ENCODE measurements at places on chromosomes 2 and 18.

DNA sequence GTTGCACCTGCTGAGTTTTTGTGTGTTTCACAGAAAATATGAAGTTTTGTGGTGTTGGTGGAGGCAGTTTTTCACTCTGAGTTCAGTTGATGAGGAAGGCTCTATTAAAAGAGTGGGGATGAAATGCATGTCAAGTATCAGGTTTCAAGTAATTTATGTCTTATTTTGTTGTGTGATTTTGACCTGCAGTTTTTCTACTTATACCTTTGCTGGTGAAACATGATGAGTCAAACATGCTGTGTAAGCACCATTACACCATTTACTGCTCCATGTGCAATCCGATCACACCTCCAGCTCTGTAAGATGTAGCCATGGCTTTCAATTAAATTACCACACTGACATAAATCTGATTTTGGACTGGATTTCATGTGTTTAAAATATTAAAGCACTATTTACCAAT is 174.5 kb upstream of the ZEB2 start:
- no peak for DNase-seq

GRCh38 chr18:68604256-68604655 is 110.7 kb downstream of the TMX3 start:
- DNase-seq, result no peak

DNA sequence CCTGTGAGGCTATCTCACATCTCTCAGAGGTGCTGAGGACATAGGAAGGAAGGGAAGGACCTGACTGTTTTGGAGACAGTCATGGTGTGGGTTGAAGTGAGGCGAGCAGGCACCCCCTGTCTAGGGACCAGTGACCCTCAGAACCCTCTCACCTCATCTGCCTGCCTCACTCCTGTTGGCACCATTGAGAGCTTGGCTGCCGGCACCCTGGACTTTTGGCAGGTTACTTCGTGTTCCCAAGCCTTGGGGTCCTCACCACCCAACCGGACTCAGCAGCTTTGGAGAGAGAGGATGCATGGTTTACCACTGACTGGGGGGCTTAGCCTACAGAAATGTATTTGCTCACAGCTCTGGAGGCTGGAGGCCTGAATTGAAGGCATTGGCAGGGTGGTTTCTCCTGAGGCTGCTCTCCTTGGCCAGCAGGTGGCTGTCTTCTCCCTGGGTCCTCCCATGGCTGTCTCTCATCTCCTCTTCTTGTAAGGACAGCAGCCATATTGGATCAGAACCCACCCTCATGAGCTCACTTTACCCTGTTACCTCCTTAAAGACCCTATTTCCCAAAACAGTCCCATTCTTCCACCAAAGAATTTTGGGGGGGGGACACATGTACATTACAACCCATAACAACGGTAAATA is 142.0 kb downstream of the TSN start:
- peak; percentile 68 for DNase-seq

DNA sequence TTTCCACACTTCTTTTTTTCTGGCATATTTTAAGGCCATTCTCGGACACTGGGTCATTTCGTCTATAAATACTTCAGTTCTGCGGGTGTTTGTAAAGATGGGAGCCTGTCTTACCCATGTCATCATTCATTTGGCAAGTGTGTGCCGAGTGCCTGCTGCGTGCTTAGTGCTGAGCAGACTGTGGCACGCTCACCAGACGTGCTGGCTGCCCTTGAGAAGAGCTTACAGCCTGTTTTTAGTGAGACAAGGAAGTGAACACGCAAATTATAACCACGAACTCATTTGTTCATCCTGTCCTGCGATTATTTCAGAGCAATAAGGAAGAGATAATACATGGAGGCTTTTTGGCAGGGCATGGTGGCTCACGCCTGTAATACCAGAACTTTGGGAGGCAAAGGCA is 10.4 kb upstream of the STON1 start:
- DNase-seq, result no peak

DNA sequence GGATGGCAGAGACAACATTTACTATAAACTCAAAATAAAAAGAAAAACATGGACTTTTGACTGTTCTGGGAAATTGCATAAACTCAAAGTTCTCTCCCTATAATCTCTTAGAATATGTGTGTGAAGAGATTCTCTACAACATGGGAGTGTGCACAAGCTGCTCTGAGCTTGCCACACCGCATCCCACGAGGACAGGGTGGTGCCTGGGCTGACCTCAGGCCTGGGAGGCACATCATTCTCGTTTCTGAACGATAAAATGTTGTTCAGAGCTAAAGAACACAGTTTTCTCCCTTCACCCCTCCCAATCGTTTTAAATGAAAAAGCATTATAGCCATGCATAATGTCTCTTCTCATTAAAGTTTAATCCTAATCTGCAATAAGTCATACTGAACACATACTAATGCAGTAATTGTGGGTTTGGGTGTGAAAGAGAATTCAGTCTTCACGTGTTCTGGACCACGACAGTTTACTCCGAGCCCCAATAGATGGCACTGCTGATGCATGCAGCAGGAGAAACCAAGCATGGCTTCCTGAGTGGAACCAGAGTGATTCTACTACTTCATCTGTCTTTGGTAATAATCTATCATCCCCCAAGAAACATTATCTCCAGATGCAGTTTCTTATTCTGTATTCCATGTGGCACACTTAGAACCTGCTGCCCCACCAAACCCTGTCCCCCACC is 46.9 kb upstream of the LAMA1 start:
- DNase-seq, result peak; percentile 24

- no peak for DNase-seq
These were observed 75.8 kb downstream of the USP40 start for GRCh38 chr2:233490831-233491230.

DNA sequence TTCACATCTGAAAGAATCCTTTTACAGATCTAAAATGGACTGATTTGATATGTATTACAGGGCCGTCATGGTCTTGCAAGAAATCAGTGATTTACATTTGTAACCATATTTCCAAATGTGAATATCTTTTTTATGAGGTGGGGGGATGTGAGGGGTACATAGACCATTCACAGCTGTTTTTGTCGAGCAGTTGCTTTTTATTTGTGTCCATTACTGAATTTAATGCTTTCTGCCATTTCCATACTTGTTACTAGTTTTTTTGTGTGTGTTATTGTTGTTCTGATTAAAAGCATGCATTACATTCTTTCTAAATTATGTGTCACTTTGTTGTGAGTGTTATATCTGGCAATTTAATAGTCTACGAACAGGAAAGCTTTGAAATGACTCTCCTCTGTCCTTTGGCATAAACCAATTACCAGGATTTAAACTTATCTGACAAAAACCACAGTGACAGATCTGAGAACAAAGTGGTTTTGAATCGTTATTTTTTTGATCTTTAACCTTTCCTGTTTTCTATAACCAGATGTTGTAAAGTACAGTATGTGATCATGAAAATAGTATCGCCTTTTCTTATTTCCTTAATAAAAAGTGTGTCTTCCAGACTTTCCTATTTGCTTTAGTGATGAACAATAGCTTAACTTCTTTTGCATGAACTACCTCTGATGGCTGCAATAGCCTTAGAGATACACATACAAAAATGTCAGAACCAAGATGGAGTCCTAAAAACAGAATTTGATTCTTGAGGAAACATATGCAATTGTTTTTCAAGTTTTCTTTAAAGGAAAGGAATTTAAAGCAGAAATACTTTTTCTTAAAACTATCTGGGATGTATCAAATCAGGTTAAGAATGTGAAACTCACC is 354.2 kb upstream of the ACVR2A start:
- DNase-seq, result no peak

DNA sequence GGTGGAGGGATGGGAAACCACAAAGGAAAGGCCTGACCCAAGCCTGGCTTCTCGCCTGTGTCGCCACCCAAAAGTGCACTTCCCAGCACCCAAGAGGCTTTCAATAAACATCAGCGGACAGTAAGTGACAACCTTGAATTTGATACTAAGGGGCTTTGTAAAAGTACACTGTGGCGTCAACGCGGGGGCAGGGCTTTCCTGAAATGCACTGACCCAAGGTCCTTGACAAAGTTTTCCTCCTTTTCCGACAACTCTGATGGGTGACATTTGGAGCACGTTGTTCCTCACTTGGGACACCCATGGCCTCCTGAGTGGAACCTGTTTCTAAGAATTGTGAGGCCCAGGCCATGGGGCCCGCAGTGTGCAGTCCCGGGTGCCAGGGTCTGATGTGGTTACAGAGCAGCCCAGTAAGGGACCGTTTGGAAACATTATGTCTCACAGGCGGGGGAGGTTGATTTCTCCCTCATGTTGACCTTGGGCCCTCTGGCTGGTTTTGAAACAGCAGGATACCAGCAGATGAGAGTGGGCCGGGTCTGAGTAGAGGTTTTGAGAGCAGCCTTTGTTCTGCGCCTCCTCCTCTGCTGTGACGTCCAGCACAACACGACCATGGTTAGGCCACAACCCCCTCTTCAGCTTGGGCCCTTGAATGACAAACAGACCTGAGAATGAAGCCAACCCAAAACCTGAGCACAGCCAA is 2.8 kb upstream of the ZBTB14 start:
- DNase-seq, result no peak

GRCh38 chr2:237473878-237474441 is 13.1 kb upstream of the MLPH start:
- DNase-seq, result no peak

Data from GM23338 (cell line).